ENCODE measurements at places on chromosomes 7 and 10. TPM values are rescaled to one million over a fixed set of nuclear protein-coding genes. Genes with fewer than 3 reads are reported as not detected.
A peak's percentile ranks its signal among the peaks of the same experiment; 100 is the strongest.

- DNase-seq, result no peak
Observed at GRCh38 chr7:27315066-27315465, 72.5 kb downstream of the EVX1 start.

DNA sequence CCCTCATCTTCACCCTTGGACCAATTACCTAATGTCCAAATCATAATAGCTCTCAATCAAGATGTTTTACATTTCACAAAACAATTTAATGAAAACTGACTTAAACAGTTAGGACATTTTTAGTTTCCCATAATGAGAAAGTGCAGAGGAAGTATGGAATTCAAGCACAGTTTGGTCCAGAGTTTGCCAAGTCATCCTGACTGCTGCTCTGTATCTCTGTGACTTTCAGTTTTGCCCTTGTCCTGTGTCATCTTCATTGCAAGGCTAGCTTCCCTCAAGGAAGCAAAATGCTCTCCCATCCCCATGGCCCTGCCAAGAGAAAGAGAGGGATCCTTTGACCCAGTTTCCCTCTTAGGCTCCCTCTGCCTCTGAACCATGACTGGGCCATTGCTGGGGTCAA is 7.9 kb upstream of the PLEKHS1 start:
- no peak for DNase-seq

GRCh38 chr10:49585387-49585786 is 24.7 kb upstream of the SLC18A3 start:
- no peak for DNase-seq

GRCh38 chr7:150520145-150520544 is 5.5 kb downstream of the GIMAP7 start:
- DNase-seq, result no peak

DNA sequence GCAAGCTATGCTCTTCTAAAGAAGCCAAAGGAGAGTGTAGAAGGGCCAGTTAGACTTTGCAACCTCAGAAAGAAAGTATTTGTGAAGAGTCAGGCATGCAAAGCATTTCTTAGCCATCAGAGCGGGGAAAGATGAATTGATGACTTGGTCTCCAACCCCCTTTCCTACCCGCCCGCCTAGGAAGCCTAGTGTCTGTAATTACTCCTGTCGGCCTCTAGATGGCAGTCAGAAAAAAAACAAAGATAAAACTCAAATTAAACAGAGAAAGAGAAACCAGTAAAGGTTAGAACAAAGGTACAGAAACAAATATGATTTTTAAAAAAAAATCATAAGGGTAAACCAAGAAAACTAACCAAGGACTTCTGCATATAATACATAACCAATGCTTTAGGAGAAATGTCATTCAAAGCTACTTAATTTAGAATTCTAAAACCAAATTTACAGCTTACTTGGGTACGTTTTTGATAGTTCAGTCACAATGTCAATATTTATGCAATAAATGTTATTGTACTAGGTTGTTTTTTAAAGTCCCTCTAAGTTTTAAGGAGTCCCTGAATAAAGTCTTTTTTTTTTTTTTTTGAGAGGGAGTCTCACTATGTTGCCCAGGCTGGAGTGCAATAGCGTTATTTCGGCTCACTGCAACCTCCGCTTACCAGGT is 97.6 kb downstream of the LYZL1 start:
- peak; percentile 57 for DNase-seq

- no peak for DNase-seq
Observed at GRCh38 chr10:6202098-6202683, 541 bp upstream of the PFKFB3 start.

DNA sequence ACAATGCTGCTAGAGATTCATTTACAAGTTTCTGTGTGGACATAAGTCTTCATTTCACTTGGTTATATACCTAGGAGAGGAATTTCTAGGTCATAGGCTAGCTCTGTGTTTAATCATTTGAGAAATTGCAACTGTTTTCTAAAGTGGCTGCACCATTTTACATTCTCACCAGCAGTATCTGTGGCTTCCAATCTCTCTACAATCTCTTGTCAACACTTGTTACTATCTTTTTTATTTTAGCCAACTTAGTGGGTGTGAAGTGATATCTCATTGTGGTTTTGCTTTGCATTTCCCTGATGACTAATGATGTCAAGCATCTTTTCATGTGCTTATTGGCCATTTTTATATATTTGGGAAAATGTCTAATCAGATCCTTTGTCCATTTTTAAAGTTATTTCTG is 53.0 kb upstream of the DRGX start:
- DNase-seq, result no peak

- peak; percentile 89 for DNase-seq
Observed at GRCh38 chr7:3089493-3089892, 45.8 kb upstream of the CARD11 start.

GRCh38 chr7:136514776-136515175 is 353.7 kb upstream of the CHRM2 start:
- no peak for DNase-seq

- DNase-seq, result no peak
Observed at GRCh38 chr10:29859521-29860130, 199.8 kb downstream of the JCAD start.

GRCh38 chr7:38432671-38433070 is 159.2 kb upstream of the TARP start:
- no peak for DNase-seq

DNA sequence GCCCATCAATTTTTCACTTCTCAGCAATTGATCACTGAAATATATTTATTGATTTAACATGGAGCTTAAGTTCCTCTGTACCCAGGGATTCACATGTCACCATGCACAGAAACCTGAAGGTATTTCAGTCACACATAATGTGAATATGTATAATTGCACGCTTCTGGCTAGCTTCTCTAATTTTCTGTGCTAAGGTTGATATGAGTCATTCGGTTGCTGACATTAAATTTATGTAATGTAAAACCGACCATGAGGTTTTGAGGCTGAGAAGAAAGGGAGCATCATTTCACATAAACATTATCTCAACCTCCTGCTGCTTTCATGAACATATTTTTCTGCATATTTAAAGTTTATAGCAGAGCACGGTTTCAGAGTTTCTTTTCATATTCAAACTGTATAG is 381.0 kb upstream of the TPK1 start:
- DNase-seq, result no peak

GRCh38 chr7:117148971-117149370 is 173.9 kb downstream of the WNT2 start:
- peak; percentile 73 for DNase-seq

ADCYAP1R1 gene
- total RNA-seq, result 0.99 TPM

YWHAG gene
- 162 TPM for total RNA-seq

FGFBP3 gene
- total RNA-seq, result 18.4 TPM

SPDYE2B gene
- total RNA-seq, result not detected

RTKN2 gene
- total RNA-seq, result 19.1 TPM

GOLGA7B gene
- total RNA-seq, result 0.27 TPM

SUPV3L1 gene
- total RNA-seq, result 34.3 TPM

All from endodermal cell (in vitro differentiated cells).